ENCODE measurements at places on chromosomes 3 and 15.

DNA sequence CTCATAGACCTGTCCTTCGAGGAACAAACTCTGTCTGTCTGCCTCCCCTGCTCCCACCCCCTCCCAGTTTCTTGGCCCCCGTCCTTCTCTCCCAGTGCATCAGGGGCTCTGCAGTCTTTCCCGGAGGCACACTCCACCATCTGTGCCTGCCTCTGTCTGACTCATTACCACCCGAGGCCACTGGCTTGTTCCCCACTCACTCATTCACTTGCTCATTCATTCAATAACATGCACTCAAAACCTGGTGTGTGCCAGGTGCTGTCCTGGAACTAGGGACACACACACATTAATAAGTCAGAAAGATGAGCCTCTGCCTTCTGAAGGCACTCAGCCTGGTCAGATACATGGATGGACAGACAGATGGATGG, 12.4 kb downstream of the AMIGO3 start:
- DNase-seq = no peak

DNA sequence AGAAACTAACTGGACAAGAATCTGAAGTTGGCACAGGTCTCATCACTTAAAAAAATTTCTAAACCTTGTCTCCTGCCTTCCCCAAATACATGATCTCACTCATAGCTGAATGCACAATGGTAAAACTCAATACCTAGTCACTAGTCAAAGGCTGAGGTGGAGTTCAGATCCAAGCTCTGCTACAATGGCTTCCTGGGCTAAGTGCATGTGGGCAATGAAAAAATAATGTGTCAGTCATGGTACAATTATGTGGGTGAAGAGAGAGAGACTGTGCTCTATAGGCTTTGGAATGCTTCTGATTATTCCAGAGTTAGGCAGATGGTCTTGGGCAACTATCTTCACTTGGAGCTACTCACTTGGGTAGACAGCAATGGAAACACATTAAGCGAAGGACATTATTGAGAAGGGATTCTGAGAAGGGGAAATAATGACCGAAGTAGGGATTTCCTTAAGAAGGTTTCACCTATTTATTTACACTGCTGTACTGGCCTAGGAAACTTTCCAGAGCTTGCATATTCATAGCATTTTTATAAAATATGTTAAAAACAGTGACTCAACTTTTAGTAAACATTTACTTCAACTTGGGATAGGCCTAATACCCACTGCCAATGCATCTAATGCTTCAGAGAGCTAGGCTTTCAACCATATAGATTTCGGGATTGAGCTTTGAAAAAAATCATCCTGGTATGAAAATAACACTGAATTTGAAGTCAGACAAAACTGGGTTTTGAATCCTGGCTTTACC, 58.7 kb upstream of the PLXND1 start:
- DNase-seq = no peak

GRCh38 chr3:141294848-141295247, 63.2 kb downstream of the PXYLP1 start:
- no peak for DNase-seq

DNA sequence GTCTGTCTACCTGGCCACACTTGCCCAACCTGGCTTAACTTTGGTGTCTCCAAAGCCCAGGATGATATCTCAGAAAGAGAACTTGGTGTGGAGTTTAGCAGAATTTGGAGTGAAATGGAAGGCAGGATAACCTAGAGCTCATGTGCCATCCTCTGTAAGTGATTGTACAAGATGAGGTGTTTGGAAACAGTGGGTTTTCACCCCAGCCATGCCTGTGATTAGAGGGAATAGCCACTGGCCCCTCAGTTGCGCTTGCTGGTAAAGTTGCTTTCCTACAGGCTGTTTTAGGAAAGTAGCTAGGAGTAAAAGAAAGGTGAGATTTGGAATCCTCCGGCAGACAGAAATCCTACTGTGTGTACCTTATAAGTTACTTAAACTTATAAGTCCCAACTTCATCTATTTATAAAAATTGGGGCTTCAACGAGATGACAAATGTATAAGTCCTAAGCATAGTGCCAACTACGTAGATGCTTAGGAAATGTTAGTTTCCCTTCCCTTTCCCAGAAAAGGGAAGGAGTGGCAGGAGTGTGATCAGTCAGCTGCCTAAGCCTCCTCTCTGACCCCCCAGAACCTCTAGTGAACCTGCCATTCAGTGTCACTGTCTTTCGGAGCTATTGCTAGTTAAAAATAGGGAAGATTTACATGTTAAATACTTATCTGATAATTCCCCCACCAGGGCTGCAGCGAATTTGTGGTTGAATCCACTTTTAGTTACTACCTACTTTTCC, 13.4 kb upstream of the BMF start:
- no peak for DNase-seq

- no peak for DNase-seq
Observed at GRCh38 chr15:44038755-44039191, 156.3 kb downstream of the FRMD5 start.
